ENCODE measurements at places on chromosomes 13 and 19.
A peak's percentile ranks its signal among the peaks of the same experiment; 100 is the strongest.

- no peak for DNase-seq
Observed at GRCh38 chr19:28359431-28360414, 853.2 kb downstream of the UQCRFS1 start.

GRCh38 chr13:98664047-98664446 lies 87.1 kb upstream of the STK24 start:
- DNase-seq: peak; percentile 80

DNA sequence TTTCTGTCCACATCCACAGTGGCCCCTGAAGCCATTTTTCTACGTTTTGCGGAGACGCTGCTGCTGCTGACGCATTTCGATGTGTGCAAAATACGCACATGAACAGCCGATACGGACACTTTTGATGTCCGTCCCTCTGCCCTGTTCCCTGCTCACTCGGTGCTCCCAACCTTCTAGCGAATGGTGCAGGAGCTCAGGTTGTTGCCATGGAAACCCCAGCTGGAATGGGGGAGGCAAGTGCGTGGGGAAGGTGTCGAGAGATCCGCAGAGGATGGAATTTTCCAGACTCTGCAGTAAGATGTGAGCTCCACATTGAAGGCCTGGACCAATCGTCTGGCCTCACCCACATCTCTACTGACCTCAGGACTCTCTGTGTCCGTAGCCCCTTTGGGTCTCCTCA lies 109.2 kb upstream of the USP29 start:
- DNase-seq: no peak

GRCh38 chr13:92103689-92104153 lies 705.3 kb downstream of the GPC5 start:
- no peak for DNase-seq

DNA sequence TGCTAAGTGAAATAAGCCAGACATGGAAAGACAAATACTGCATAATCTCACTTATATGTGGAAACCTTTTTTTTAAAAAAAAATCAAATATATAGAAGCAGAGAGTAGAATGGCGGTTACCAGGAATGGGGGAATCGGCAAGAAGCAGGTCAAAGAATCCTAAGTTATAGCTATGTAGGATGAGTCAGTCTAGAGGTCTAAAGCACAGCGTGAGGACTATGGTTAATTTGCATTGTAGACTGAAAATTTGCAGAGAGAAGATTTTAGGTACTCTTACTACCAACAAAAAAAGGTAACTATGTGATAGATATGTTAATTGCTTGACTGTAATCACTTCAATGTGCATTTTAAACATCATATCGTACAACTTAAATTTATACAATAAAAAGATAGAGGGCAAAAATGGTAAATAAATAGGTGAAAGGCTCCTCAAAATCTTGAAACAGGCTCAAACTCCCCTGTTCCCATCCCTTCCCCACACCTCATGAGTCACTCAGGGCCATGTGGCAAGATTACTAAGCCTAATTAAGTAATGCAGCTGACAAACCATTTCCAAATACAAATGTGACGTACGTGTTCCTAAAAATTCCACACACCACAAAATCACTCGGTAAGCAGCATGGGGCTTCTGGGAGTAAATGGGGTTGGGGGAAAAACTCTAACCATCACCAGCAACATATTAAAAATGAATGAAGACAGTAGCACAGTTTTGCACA lies 159.0 kb downstream of the USP12 start:
- DNase-seq: no peak

- no peak for DNase-seq
Observed at GRCh38 chr13:114260814-114261213, 20.6 kb upstream of the UPF3A start.

GRCh38 chr13:32126278-32126677 lies 94.7 kb downstream of the FRY start:
- no peak for DNase-seq

DNA sequence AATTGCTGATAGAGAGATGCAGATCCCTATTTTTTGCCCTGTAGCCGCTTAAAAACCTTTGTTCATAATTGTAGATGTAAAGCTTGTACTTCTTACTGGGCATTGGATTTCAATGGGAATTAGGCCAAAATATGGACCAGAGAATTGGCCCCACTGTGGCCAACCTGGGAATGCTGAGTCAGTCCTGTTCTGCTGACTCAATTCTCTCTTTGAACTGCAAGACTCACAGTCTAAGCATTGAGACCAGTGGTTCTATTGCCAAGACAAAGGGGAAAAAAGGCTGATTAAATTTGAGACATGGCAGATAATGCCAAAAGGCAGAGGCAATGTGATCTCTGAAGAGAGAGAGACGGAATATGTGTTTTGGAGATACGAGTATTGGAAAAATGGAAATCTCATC lies 72.5 kb upstream of the UBL3 start:
- no peak for DNase-seq

- DNase-seq: no peak
Observed at GRCh38 chr13:112012016-112012704, 54.8 kb upstream of the SOX1 start.
